ENCODE measurements at places on chromosomes 5 and 9. TPM values are rescaled to one million over a fixed set of nuclear protein-coding genes. Genes with fewer than 3 reads are reported as not detected.

Gene FBN2
- not detected for polyA plus RNA-seq

Gene CAVIN4
- polyA plus RNA-seq: not detected

Gene IFNA6
- polyA plus RNA-seq: not detected

Gene PCDHB9
- polyA plus RNA-seq: 0.31 TPM

Gene SLC6A3
- not detected for polyA plus RNA-seq

Gene PRSS3
- polyA plus RNA-seq: not detected

Gene FRRS1L
- polyA plus RNA-seq: not detected

Gene AGXT2
- not detected for polyA plus RNA-seq

Gene WNK2
- 0.18 TPM for polyA plus RNA-seq

Gene PDE8B
- not detected for polyA plus RNA-seq

Gene FAXDC2
- polyA plus RNA-seq: 0.90 TPM

Gene RELL2
- 5.9 TPM for polyA plus RNA-seq

Gene EIF4EBP3
- polyA plus RNA-seq: 32.9 TPM

Gene FLT4
- 0.56 TPM for polyA plus RNA-seq

Gene SNCAIP
- not detected for polyA plus RNA-seq

Gene CARTPT
- polyA plus RNA-seq: not detected

Gene SMIM33
- polyA plus RNA-seq: not detected

Gene FOXD4L4
- not detected for polyA plus RNA-seq

Gene TEX48
- polyA plus RNA-seq: not detected

Gene LCN12
- polyA plus RNA-seq: not detected

Gene SEMA5A
- not detected for polyA plus RNA-seq

Gene SPATA31D1
- not detected for polyA plus RNA-seq

Gene ACSL6
- 0.11 TPM for polyA plus RNA-seq

Gene DRD1
- polyA plus RNA-seq: not detected

Gene ADCY2
- not detected for polyA plus RNA-seq

Gene SHB
- polyA plus RNA-seq: not detected

Gene TEK
- polyA plus RNA-seq: not detected

Gene NR2F1
- polyA plus RNA-seq: not detected

Gene MSH3
- polyA plus RNA-seq: 11.7 TPM

Gene ARID3C
- not detected for polyA plus RNA-seq

Gene BRD3OS
- 26.5 TPM for polyA plus RNA-seq

Gene F12
- polyA plus RNA-seq: 0.78 TPM

Gene SLC36A3
- polyA plus RNA-seq: not detected

Gene COMMD10
- 39.4 TPM for polyA plus RNA-seq

Gene CDX1
- not detected for polyA plus RNA-seq

Gene LCN2
- 1.5 TPM for polyA plus RNA-seq

Gene IGFBPL1
- not detected for polyA plus RNA-seq

Gene CBY3
- 0.64 TPM for polyA plus RNA-seq

Gene CYSRT1
- polyA plus RNA-seq: not detected

Gene PCDHB13
- 0.05 TPM for polyA plus RNA-seq

Gene CDH9
- polyA plus RNA-seq: not detected

Gene PRRX2
- polyA plus RNA-seq: not detected

Gene KIF4B
- not detected for polyA plus RNA-seq

Gene FIBCD1
- polyA plus RNA-seq: not detected

Gene CATSPER3
- polyA plus RNA-seq: not detected

Gene FOXI1
- not detected for polyA plus RNA-seq

Gene PCDHGB4
- polyA plus RNA-seq: 0.08 TPM

Data from IgD-negative memory B cell (primary cell).